ENCODE measurements at places on chromosomes 5 and 9. TPM values are rescaled to one million over a fixed set of nuclear protein-coding genes. Genes with fewer than 3 reads are reported as not detected.

GRCh38 chr9:15482146-15482545, 28.6 kb downstream of the PSIP1 start:
- H3K27me3 ChIP-seq = no peaks in the 10 kb centered on the region
- H3K27ac ChIP-seq = no peak overlapping the region
- no peaks in the 10 kb centered on the region for H3K4me1 ChIP-seq
- H3K36me3 ChIP-seq = peaks cover 8% of the 10 kb centered on the region
- no peak for DNase-seq
- H3K4me3 ChIP-seq = no peak overlapping the region

DNA sequence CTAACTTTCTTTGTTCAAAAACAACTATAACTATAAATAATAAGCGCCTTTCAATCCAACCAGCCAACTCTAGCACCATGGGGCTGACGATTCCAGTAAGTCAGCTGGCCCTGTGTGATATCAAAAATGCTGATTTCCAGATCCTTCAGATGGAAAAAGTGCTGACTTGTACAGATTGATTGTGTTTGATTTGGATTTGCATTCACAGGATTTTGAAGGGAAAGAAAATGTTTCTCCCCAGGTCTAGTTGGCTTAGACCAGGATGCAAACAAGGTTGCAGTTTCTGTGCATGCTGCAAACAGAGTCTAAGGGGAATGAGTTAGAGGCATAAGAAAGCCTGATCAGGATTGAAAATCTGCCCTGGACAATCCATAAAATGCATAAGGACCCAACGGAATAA, 68.9 kb downstream of the SLC1A3 start:
- no peak for DNase-seq
- peaks cover 3% of the 10 kb centered on the region for H3K36me3 ChIP-seq

GRCh38 chr5:102815540-102816332, 60.6 kb downstream of the PAM start:
- H3K4me1 ChIP-seq = peaks cover 41% of the 10 kb centered on the region
- H3K4me3 ChIP-seq = no peak overlapping the region
- no peak for DNase-seq
- H3K27me3 ChIP-seq = no peaks in the 10 kb centered on the region

DNA sequence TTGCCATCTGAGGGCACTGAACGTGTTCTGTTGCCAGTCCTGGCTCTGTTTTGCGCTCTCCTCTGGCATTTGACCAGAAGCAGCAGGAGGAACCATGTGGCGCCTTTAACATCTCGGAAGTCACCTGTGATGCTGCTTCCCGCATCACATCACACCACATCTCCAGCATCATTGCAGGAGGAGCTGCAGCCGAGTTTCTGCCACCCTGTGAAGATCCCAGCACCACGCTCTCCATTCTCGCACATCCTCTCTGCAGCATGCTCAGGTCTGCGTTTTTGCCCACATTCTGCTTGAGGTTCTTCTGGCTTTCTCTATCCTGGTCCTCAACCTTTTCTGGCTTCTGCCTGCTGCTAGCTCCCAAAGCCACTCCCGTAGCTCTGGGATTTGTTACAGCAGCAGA, 11.0 kb upstream of the IRX4 start:
- DNase-seq = no peak
- peaks cover 3% of the 10 kb centered on the region for H3K27me3 ChIP-seq
- H3K4me3 ChIP-seq = no peak overlapping the region

DNA sequence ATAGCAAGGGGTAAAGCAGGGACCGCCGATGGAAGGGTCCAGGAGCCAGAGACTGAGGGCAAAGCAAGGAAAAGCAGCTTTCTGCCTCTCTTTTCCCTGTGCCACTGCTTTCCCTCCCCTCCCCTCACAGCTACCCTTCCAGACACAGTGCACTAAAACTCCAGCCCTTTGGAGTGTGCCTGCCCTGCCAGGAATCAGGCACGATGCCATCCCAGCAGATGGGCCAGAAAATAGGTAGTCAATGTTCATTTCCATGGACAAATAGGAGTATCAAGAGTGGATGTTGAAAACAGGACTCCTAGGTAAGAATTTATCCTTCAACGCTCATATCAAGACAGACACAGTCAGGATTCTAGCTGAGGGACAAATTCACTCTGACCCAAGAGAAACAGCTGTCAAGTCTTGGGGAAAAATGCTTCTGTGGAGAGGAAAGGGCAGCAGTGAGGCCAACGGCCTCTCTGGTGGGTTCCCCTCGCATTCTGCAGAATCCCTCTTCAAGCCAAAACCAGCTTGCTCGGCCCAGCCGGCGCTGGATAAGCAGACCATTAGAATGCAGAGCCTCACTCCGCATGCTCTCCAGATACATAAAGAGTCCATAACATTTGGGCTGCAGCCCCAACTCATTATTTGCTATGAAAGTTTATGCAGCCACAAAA, 138.0 kb downstream of the CAAP1 start:
- H3K4me3 ChIP-seq = no peak overlapping the region
- no peak overlapping the region for H3K27ac ChIP-seq
- H3K36me3 ChIP-seq = no peaks in the 10 kb centered on the region

DNA sequence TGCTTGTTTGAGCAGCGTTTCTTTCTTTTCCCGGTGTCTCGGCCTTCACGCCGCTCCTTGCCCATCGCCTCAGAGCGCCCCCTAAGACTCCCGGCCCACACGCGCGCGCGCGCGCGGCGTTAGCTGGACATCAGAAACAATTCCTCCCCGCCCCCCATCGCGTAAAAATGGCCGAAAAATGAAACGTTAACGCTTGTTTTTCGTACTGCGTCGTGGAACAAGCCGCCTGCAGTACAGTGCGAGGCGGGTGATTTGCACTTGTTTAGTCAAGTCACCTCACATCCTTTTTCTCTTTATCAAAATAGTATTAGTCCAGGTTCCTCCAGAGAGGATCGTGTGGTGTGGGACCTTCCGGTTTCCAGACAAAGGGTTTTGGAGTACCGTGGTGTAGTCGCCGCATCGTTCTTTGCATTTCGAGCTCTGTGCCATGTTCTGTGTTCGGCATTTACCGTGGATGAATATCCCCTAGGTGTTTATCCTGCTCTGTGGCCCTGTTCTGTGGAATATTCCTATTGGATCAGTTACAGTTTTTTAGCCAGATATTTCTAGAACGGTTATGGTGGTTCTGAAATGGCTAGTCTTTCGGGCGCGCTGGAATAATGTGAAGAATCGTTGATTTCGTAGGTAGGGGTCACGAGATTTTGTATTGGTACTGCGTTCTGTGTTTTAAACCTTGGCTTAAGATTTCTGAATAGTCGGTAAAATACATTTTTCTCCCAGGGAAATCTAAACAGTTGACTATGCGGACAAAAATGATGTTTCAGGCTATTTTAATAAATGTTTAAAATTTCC, 1.0 kb downstream of the MATR3 start:
- H3K4me1 ChIP-seq = peaks cover 51% of the 10 kb centered on the region
- peak; percentile 83 for DNase-seq
- H3K36me3 ChIP-seq = no peaks in the 10 kb centered on the region
- peak overlapping the region; percentile 100 for H3K27ac ChIP-seq

DNA sequence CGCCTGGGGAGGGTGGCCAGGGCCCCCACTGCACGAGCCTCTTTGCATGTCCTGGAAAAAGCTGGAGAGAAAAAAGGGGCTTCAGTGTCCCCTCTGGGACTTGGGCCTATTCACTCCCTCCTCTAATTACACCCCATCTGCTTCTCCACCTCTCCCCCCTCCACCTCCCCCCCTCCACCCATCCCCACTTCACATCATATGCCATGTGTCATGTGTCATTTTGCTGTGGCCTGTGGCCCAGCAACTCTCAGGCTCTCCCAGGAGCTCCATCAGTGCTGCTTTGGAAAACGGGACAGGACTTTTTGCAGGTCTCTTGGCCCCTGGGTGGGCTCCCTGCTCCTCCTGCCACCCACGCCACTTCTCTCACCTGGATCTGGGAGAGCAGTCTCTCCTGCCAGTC, 68.7 kb downstream of the NTNG2 start:
- no peak overlapping the region for H3K27ac ChIP-seq
- no peaks in the 10 kb centered on the region for H3K4me1 ChIP-seq
- H3K27me3 ChIP-seq = peaks cover 15% of the 10 kb centered on the region
- H3K36me3 ChIP-seq = no peaks in the 10 kb centered on the region

DNA sequence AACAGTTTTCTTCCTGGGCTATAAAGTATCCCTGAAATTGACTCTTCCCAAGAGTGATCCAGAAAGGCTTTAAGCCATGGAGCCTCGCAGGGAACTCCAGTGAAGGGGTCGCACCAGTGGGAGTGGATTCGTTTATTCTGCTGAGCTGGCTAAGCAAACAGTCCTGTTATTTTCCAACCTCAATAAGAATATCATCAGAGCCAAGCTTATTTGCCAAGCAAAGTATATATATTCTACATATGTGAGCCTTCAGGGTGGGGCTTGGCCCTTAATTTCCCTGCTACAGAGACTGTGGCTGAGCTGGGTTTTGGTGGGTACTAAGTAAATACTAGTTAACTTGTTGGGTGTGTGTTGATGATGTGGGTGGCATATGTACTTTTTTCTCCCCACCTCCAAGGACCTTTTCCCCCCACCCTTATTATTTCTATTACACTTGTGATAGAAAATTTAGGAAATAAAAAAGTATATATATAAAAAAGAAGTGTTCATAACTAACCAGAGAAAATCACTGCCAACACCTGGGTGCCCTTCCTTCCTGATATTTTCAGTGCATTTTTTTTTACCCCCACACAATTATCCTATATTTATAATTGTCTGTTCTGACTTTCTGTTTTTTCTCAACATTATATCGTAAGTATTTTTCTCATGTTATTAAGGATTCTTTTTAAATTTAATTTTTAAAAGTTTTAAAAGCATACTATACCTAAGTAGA, 5.3 kb downstream of the GSN start:
- no peaks in the 10 kb centered on the region for H3K27me3 ChIP-seq
- H3K4me3 ChIP-seq = no peak overlapping the region
- H3K36me3 ChIP-seq = no peaks in the 10 kb centered on the region
- no peak for DNase-seq

- H3K4me3 ChIP-seq = no peak overlapping the region
- peaks cover 21% of the 10 kb centered on the region for H3K36me3 ChIP-seq
- H3K27me3 ChIP-seq = no peaks in the 10 kb centered on the region
- peaks cover 4% of the 10 kb centered on the region for H3K4me1 ChIP-seq
These were observed 18.7 kb upstream of the PTPDC1 start for GRCh38 chr9:94065535-94065961.

- no peak for DNase-seq
- no peak overlapping the region for H3K27ac ChIP-seq
- H3K4me1 ChIP-seq = no peaks in the 10 kb centered on the region
- no peaks in the 10 kb centered on the region for H3K36me3 ChIP-seq
- H3K27me3 ChIP-seq = no peaks in the 10 kb centered on the region
These were observed 38.8 kb upstream of the ZNF618 start for GRCh38 chr9:113837334-113837733.

- peaks cover 67% of the 10 kb centered on the region for H3K4me1 ChIP-seq
- no peaks in the 10 kb centered on the region for H3K27me3 ChIP-seq
- H3K36me3 ChIP-seq = peaks cover 2% of the 10 kb centered on the region
- no peak for DNase-seq
- no peak overlapping the region for H3K4me3 ChIP-seq
- H3K27ac ChIP-seq = no peak overlapping the region
These were observed 101.3 kb downstream of the C9orf152 start for GRCh38 chr9:110106661-110107060.

GRCh38 chr5:39544941-39545340, 120.2 kb upstream of the DAB2 start:
- no peaks in the 10 kb centered on the region for H3K36me3 ChIP-seq
- no peak overlapping the region for H3K4me3 ChIP-seq
- DNase-seq = no peak
- no peak overlapping the region for H3K27ac ChIP-seq
- no peaks in the 10 kb centered on the region for H3K27me3 ChIP-seq
- no peaks in the 10 kb centered on the region for H3K4me1 ChIP-seq

DNA sequence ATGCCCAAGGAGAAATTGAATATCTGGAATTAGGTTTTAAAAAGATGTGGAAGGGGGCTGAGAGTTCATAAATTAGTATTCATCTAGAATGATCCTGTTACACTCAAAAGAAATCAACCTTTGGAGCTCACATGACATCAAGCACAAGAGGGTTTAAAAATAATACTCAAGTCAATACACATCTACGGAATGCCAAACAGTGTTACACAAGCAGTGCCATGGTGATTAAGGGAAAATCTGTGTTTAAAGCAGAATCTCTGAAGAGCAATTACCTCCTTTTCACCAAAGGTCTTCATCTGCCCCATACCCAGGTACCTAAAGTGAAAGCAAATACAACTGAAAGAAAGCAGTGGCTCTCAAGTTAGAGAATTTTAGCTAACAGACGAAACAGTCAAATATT, 261.6 kb downstream of the NFIB start:
- H3K36me3 ChIP-seq = no peaks in the 10 kb centered on the region
- H3K27ac ChIP-seq = no peak overlapping the region
- H3K4me1 ChIP-seq = peaks cover 9% of the 10 kb centered on the region
- no peaks in the 10 kb centered on the region for H3K27me3 ChIP-seq
- H3K4me3 ChIP-seq = no peak overlapping the region

GRCh38 chr5:59609501-59610265, 283.8 kb downstream of the PDE4D start:
- H3K4me3 ChIP-seq = no peak overlapping the region
- no peak for DNase-seq
- no peaks in the 10 kb centered on the region for H3K27me3 ChIP-seq
- H3K4me1 ChIP-seq = no peaks in the 10 kb centered on the region

GRCh38 chr9:20380546-20380945, 241.8 kb downstream of the MLLT3 start:
- DNase-seq = no peak
- H3K27me3 ChIP-seq = no peaks in the 10 kb centered on the region
- no peaks in the 10 kb centered on the region for H3K36me3 ChIP-seq

The KIF20A gene
- total RNA-seq = 12.2 TPM

The ADRA1B gene
- 3.7 TPM for total RNA-seq

The FIBCD1 gene
- total RNA-seq = 0.56 TPM

The SEMA5A gene
- 53.9 TPM for total RNA-seq

The MORN5 gene
- not detected for total RNA-seq

Data from heart left ventricle (tissue), 16 donors.